Stimulated activated CD4-positive, alpha-beta T cell treated with anti-CD3 and anti-CD28 coated beads, TNF-alpha, amount 100 ng/mL, for 48 hours (primary cell): ENCODE measurements at places on chromosomes 6 and 20.

DNA sequence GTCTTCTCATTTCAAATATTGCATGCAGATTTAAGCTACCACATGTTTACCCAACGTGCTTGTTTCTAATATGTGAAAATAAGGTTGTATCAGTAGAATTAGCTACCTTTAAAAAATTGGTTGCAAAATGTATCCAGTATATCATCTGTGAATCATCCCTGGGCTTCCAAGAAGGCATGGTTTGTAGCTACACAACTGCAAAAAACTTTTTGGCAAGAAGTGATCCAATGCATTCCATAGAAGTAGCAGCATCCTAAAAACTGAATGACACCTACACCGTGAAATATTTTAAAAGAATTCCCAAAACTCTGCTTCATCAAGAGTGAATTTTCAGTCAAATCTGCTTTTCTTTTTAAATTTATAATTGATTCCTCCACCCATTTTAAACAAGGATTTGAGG, 89.1 kb downstream of the AIG1 start:
- no peak for DNase-seq

DNA sequence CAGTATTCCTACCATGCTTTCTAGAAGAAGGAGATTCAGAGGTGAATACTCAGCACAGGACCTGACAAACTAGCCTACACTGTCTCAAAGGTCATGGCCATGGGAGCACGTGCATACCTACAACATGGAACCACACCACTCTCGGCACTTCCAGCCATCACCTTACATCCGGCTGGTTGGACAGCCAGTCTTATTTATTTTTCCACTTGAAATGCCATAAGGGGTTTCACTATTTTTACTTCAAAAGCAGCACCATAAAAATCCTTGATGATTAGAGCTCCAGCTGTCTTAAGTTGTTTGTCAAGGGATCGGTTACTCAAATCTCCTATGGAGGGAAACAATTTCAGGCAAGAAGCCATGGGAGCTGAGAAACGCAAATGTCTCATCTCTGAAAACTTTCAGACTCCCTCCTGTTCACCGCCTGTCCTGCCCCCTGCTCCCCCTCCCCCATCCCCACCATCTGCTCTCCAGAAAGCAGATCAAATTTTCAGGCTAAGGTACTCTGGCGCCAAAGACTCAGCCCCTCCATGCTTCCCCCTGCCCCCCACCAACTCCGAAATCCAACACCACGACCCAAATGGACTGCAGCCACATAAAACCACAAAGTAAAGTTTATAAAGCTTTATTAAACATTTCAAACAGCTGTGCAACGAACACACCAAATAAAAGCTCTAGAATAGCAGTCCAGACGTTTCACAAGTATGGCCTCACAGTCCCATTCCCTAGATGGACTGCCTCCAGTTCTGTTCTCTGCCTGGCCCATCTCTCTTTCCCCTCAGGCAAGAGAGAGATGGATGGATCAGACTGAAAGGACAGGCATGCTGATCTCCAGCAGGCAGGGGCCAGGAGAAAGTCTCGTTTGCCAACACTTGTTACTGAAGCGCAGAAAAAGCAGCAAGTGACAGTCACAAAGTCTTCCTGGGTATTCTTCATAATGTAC, 4.0 kb upstream of the NNAT start:
- DNase-seq: no peak

GRCh38 chr6:7914991-7915789, 4.6 kb upstream of the TXNDC5 start:
- DNase-seq: no peak

GRCh38 chr6:86969573-86969972, 32.2 kb downstream of the HTR1E start:
- DNase-seq: no peak

GRCh38 chr20:10925767-10926166, 252.0 kb upstream of the JAG1 start:
- DNase-seq: no peak

GRCh38 chr6:13486679-13487121, 700 bp downstream of the GFOD1 start:
- no peak for DNase-seq

- no peak for DNase-seq
Observed at GRCh38 chr20:35368666-35369423, 42.9 kb downstream of the UQCC1 start.

- DNase-seq: no peak
Observed at GRCh38 chr6:85580878-85581267, 12.8 kb downstream of the SNX14 start.

DNA sequence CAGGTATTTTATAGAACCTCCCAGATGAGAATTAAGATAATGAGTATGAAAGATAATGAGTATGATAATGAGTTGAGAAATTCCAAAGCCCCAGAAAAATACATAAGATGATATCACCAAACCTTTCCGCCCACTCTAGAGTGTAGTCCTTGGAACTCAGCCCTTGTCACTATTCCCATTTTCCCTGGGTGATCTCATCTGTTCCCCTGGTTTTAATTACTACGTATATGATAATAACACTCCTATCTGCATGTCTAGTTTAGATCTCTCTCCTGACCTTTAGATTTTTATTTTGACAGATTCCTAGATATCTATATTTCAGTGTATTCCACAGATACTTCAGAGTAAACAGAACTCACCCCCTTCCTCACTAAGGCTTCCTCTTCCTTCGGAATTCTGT, 51.0 kb upstream of the ASIP start:
- DNase-seq: no peak

DNA sequence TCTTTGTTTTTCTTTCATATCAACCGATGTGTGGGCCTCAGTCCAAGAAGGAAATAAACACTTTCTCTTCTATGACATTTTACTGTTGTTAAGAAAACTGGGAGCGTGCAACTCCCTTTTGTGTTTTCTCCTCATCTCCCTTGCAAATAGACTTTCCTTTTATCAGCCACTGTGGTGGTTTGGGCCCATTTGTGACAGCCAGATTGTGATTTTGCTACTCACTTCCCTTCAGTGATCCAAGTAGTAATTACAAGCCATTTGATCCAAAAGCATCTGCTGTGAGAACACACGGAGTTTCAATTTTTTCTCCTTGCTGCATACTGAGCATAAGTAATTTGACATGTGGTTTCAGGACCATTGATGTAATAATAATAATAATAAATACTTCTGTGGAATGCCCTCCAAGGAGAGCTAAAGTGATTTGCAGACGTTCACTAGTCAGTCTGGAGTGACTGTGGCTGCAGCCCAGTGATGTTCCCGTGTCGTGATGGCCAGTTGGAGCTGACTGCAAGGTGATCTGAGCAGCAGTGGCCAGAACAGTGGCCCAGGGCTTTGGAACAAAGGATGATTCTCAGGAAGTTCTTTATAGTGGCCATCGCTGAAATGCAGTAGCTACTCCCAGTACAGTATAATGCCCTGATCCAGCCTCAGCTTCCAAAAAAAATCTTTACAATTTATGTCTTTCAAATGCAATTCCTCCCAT, 91.9 kb upstream of the CLDN20 start:
- DNase-seq: no peak

- DNase-seq: no peak
Observed at GRCh38 chr6:2029130-2029794, 216.1 kb downstream of the GMDS start.

DNA sequence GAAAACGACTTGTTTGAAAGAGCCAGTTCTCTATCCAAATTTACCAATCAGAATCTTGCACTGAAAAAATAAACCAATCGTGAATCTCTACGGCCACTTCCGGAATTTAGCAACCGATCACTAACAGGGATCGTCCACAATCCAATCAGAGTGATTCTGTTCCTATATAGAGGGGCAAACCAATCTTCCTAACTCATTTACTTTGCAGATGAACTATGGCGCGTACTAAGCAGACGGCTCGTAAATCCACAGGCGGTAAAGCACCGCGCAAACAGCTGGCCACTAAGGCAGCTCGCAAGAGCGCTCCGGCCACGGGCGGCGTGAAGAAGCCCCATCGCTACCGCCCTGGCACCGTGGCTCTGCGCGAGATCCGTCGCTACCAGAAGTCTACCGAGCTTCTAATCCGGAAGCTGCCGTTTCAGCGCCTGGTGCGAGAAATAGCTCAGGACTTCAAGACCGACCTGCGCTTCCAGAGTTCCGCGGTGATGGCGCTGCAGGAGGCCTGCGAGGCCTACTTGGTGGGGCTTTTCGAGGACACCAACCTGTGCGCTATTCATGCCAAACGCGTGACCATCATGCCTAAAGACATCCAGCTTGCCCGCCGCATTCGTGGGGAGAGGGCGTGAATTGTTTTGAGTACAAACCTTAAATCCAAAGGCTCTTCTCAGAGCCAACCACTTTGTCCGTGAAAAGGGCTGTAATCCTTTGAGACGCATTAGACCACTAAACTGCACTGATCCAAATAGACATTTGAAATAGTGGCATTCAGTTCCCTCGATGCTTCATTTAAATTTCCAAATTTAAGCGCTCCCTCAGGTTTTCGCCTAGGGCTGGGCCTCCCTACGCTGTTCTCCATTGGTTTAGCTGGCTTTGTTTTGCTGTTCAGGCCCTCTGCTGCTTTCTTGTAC, 138.0 kb downstream of the HFE start:
- DNase-seq: no peak

DNA sequence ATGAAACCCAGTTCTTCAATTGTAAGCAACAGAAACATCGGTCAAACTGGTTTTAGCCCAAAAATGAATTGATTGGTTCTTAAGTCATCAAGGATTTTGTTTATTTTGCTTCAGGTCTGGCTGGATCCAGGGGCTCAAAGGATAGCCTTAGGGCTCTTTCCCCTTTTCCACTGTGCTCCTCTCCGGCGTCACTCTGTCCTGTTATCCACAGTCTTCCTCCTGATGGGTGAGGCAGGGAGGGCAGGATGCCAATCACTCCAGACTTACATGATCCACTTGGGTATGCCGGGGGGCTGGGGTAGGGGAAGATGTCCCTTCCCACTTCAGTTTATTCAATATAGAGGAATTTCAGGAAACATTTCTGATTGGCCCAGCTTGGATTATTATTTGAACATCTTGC, 40.0 kb downstream of the PLAGL2 start:
- no peak for DNase-seq

DNA sequence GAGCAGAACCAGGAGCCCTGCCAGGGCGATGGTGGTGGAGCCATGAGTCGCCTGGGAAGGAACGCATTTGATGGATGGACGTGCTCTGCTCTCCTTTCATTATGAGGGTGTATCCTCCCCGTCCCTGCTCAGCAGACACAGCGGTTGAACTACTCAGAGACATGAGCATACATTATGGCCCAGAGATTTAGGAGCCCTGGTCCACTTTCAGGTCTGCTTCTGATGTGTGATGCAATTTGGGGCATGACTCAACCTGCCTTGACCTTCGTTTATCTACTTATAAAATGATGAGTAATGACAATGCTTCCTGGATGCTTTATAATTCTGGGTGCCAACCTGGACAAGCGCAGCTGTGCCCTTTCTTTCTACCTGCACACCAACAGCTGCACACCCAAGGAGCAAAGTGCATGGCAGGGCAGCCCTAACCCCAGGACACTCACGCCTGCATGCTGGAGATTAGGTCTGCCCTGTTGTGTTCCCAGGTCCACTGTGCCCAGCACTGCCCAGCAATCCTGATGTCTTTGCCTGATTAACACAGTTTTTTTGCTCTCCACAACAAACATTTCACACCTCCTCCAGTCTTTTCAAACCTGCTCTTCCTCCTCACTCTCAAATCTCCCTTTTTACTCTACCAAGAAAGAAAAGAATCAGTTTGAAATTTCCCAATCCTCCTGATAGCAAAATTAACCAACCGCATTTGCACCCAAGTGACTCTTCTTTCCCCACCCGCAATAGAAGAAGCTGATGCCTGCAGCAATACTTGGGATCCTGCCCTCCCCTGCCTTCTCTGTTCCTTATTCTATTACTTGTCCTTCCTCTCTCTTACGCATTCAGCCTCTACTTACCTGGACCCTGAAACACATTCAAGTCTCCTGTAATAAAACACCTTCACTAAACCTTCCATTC, 81.2 kb downstream of the EZR start:
- DNase-seq: no peak

DNA sequence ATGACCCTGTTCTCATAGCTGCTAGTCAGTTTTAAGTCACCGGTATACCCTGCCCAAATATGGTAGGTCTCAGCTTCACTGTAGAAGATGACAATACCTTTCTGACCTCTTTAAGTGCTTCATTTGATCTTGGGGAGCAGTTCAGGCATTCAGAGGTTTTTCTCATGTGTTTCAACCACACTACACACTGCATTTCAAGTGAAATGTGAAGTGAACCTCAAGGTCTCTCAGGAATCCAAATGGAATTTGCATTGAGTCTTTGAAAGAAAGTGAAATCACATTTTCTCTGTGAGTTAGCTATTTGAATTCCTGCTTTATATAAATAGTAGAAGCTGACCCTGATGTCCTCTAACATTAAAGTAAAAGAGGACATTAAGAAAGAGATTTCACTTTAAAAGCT, 461.6 kb downstream of the ADGRB3 start:
- DNase-seq: no peak

DNA sequence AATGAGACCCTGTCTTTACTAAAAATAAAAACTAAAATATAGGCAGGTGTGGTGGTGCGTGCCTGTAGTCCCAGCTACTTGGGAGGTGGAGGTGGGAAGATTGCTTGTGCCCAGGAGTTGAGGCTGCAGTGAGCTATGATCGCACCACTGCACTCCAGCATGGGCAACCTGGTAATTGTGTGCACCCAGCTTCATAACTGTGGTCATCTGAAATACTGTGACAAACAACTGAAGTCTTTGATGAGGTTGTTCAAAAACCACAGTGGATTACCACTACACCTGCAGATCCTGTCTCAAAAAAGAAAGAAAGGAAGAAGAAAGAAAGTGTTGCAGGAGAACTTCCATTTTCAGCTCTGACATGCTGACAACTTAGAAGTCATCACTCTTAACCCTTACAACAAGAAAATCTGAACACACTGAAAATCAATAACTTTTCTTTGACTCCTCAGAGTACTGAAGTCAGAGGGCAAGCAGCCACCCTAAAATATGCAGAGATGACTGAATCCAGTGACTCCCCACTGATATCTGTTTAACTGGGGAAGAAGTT, 13.8 kb upstream of the ZBP1 start:
- no peak for DNase-seq

- no peak for DNase-seq
Observed at GRCh38 chr6:8085053-8085511, 17.3 kb downstream of the EEF1E1 start.

DNA sequence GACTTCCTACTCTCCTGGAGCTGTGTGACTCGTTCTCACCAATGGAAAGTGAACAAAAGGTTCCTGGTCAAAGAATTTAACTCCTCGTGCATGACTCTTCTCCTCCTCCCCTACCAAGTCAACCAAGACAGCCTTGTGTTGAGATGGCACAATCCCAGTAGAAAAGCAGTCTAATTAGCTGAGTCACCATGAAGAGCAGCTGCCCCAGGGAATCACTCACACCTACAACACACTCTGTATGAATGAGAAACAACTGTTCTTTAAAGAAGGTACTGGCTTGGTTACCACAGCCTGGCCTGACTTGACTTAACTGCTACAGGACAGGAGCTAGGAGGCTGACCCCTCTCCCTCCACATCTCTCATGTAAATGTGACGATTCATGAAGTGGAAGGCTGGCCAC, 2.9 kb upstream of the HLA-DOB start:
- no peak for DNase-seq

DNA sequence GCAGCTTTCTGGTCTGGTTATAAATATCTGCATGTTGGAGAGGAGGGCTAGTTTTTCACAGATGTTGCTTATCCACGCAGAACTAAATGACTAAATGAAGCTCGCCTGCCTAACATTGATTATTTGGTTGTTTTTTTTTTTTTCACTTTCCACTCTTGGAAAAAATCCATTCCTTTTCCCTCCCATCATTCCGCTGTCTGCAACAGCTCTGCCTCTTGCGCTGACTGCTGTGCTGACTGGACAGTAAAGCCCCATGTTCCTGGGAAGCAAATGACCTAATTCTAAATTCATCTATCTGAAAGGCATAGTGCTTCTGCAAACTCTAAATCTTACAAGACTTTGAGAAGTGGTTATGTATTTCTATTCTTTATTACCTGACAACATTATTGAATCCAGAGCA, 255.5 kb upstream of the PLN start:
- DNase-seq: no peak
